Cortex of kidney (tissue), 1 donor: ENCODE measurements at places on chromosomes 4 and X.

DNA sequence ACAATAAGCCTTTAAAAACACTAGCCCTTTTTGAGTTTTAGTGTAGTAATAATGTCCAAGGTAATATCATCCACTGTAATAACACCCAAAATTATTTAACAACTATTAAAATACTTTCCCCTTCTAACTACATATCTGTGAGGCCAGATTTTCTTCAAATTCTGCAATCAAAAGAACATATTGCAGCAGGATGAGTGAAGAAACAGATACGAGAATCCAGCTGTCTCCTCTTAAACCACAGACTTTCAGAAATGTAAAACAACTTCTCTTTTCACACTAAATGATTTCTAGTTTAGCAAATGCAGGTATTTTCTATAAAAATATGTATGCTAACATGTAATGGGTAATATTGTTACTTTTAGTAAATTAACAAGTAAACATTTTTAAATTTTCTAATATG is 148.9 kb downstream of the PRDM5 start:
- DNase-seq, result no peak

DNA sequence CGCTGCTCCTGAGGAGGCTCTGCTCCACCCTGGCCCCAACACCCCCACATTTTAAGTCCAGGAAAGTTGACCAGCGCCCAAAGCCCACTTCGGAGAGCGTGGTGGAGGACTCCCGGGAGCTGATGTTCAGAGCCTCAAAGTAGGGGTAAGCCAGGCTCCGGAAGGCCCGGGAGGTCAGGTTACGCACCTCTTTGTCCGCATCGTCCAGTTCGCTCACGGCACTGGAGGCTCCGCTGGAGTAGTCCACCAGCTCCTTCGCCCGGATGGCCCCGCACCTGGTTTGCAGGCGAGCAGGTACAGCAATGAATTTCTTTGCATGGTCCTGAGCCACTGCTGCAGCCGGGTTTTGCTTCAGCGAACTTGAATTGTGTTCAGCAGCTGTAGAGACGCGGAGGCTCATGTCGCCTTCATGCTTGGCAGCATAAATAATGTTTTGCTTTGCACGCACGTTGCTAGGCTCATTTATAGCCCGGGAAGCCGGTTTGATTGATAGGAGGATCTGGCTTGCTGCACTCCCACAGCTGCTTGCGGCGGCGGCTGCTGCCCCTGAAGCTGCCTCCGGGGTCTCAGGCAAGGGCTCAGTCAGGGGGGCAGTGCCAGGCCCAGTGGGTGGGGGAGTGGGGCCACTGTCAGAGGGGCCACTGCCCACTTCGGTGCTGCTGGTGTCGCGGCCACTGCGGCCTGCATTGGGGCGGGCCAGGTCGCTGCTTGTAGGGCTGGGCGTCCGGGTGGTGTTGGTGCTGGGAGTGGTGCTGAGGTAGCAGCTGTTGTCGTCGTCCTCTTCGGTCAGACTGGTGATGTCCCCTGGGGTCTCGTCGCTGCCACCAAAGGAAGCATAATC is 4.8 kb downstream of the C4orf54 start:
- no peak for DNase-seq

GRCh38 chrX:96703816-96704215 is 19.2 kb downstream of the DIAPH2 start:
- no peak for DNase-seq

DNA sequence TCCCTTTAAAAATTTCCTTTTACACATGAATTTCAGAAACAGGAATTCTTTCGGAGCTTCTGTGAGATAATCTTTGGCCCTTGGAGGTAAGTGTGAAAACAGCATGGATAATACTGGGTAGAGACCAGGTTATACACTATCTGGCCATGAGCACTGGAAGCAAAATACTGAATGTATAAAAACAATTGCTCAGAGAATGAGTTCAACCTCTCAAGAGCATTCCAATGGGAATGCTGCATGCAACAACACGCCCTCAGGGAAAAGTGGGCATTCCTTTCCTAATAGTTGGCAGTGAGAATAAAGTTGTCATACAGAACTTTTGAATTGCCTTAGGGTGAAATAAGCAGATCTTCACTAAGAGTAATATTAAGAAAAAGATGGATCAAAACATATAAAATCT is 574.8 kb upstream of the DIPK2B start:
- no peak for DNase-seq

DNA sequence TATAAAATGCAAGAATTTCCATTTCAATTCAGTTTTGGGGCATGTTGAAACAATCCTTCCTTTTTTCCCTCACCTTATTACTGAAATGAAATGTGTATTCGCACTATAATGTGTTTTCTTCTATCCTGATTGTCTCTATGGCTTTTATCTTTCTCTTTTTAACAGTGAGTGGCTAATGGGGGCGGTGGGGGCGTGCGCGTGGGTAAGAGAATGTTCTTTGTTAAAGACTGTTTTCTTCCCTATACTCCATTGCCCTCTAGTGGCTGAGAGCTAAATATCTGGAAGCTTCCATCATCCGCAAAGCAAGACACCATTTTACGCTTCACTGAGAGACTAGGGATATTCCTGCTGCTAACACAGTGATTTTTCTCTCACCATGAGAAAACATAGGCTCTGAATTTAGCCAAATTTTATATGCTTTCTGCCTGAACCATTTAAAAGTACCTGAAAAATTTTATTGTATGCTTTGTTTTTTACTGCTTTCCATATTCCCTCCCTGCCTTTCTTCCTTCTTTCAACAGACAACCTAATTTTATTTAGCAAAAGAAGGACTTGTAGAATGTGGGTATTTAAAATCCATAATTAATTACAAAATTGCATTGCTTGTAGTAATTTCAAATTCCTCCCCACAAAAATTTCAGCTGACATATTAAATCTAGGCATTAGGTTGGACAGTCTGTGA is 194.0 kb downstream of the GASK1B start:
- DNase-seq, result no peak

- no peak for DNase-seq
Observed at GRCh38 chrX:119685225-119686066, 7.5 kb downstream of the SEPTIN6 start.

- no peak for DNase-seq
Observed at GRCh38 chr4:85673540-85673939, 198.6 kb downstream of the ARHGAP24 start.

- no peak for DNase-seq
Observed at GRCh38 chrX:25143596-25143995, 127.8 kb upstream of the ARX start.

- no peak for DNase-seq
Observed at GRCh38 chr4:17577665-17578481, 875 bp downstream of the LAP3 start.

DNA sequence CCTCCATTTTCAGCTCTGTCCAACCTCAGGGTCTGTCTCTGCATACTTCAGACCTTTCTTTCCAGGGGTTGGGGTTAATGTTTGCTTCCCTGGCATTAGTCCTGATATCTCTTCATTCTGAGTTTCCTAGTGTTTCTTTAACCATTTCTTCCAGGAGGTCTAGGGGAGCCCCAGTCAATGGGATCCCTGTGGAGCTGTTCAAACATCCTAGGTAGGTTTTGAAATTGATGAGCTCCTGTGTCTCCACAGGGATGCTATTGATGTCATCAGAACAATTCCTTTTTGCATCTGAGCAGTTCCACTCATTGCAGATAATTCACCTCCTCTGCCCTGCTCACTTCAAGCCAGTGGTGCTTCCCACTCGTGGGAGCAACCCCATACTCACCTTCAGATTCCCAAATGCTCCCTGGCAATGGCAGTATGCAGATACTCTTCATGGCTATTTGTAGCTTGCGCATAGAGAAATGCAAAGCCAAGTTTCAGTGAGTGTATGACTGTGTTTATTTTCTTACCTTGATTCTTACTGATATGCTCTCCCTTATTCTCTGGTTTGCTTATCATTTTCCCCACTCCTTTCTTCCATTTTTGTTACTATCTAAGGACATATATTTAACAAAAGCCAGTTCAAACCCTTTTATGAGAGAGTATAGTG is 33.7 kb upstream of the LIMCH1 start:
- DNase-seq, result no peak

DNA sequence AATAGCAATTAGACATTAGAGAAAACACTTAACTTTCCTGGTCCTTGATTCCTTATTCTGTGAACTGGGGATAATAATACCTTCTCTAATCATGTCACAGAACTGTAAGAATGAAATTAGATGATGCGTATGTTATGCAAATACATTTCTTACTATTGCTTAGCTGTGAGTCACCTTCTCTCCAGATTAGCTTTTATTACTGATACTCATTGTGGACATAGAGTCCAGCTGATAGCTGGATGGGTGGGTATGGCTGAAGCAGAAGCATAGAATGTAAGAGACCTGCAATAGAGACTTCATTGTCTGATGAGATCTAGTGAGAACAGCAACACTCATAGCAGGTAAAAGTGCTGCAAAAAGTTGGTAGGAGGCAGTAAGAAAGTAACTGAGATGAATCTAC is 437.2 kb upstream of the ZFP42 start:
- no peak for DNase-seq

DNA sequence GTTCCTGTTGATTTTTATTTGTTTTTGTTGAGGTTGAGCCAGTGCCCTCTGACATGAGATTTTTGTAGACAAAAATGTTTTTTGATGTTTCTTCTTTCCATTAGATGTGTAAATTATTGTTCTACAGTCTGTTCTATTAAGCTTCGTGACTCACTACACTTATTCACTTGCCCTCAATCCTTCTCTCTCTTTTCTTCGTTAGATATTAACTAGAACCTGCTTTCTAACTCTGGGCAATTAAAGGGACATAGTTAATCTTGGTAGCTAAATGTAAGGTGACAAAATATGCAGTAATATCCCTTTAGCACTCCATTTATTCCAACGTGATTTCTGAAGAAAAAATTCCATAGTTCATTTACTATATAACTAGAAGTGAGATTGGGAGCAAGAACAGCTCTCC is 333.9 kb downstream of the PDHA2 start:
- no peak for DNase-seq

- DNase-seq, result no peak
Observed at GRCh38 chrX:140065961-140066662, 100.8 kb upstream of the CXorf66 start.

DNA sequence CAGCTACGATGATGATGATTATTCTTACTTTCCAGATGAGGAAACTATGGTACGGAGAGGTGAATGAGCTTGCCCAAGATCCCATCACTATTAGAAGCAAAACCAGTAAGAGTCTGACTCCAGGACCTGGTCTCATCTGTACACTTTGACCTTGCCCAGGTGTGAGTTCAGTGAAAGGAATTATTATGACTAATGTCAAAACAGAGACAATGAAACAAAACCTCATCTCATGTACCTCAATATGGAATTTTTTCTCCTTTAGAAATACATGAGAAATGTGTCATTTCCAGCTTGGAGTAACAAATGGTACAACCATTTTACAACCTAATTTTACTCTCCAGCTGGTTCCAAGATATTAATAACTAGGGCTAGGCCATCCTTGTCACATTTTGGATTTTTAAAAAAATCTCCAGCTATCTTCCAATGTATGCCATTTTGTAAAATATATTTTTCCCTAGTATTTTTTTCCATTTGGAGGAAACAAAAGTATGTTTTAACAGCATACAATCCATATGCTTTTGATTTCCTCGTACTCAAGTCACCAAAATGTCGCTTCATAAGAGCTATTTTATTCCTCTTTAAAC is 213.8 kb downstream of the PTTG2 start:
- DNase-seq, result no peak

GRCh38 chrX:960821-961220 is 251.6 kb downstream of the CRLF2 start:
- DNase-seq, result no peak

GRCh38 chr4:37066159-37066558 is 178.4 kb upstream of the NWD2 start:
- no peak for DNase-seq

- no peak for DNase-seq
Observed at GRCh38 chr4:169220854-169221411, 49.8 kb downstream of the SH3RF1 start.

GRCh38 chr4:137274404-137274803 is 257.9 kb downstream of the PCDH18 start:
- no peak for DNase-seq

DNA sequence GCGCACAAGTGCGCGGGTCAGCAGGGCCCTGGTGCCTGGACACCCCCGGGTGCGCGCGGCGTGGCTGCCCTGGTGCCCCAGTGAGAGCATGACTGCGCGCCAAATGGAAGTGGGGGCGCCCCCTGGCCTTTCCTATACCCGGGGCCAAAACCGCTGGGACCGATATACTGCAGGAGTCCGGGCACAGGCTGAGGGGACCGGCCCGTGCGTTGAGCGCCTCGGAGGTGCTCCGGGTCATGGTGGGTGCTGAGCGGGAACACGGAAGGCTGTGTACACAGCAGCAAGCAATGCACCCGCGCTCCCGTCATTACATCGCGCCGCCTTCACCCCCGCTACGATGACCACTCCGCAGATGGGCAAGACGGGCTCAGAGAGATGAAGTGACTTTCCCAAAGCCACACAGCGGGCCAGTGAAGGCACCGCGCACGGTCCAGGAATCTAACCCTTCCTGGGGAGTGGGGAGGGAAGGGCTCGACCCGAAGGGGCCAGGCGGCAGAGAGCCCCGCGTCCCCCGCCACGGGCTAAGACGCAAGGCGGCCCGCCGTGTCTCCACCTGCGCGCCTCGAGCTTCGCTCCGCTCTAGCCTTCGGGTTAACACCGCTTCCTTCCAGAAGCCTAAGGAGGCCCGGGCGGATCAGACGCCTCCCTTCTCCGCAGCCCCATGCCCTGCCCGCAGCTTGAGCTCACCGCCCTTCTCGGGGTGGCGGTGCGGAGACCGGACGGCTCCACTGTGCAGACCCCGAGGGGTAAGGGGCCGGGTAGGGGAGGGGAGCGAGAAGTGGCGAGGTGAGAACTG is 11.3 kb downstream of the HMX1 start:
- DNase-seq, result no peak

- DNase-seq, result no peak
Observed at GRCh38 chrX:140866446-140866845, 135.9 kb upstream of the SPANXB1 start.

GRCh38 chr4:48134081-48134480 is at the start of gene TXK:
TSS of gene TXK (minus strand) at chr4:48134250. CDS start at chr4:48134170, 80 bp downstream.
- no peak for DNase-seq

- no peak for DNase-seq
Observed at GRCh38 chrX:15418041-15418706, 34.0 kb upstream of the VEGFD start.

DNA sequence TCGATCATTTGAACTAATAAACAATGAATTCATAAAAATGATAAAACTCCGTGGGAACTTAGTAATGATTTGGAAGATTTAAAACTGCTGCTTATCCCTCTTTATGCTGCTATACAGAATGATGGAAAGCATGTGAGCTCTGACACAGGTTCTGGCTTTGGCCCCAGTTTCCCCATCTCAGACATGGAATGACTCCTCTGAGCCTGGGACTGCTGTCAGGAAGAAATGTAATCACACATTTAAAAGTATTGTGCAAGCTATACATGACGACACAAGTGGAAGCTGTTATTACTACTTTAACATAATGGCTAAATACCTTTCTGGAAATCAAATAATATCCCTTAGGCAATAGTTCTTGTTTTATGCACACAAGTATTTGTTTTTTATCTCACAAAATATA is 161.7 kb downstream of the DCHS2 start:
- no peak for DNase-seq

GRCh38 chrX:24646745-24647182 is 383 bp downstream of the PCYT1B start:
- no peak for DNase-seq
